Motor neuron (in vitro differentiated cells): ENCODE measurements at places on chromosomes 5 and 9. TPM values are rescaled to one million over a fixed set of nuclear protein-coding genes. Genes with fewer than 3 reads are reported as not detected.

- ATAC-seq = no peak
Measured at GRCh38 chr9:117643288-117643654, 60.9 kb upstream of the TLR4 start.

The SH3TC2 gene
- 1.6 and 7.1 TPM in 2 replicates for total RNA-seq

GRCh38 chr9:127005770-127006314, 91.3 kb downstream of the RALGPS1 start:
- ATAC-seq = no peak

DNA sequence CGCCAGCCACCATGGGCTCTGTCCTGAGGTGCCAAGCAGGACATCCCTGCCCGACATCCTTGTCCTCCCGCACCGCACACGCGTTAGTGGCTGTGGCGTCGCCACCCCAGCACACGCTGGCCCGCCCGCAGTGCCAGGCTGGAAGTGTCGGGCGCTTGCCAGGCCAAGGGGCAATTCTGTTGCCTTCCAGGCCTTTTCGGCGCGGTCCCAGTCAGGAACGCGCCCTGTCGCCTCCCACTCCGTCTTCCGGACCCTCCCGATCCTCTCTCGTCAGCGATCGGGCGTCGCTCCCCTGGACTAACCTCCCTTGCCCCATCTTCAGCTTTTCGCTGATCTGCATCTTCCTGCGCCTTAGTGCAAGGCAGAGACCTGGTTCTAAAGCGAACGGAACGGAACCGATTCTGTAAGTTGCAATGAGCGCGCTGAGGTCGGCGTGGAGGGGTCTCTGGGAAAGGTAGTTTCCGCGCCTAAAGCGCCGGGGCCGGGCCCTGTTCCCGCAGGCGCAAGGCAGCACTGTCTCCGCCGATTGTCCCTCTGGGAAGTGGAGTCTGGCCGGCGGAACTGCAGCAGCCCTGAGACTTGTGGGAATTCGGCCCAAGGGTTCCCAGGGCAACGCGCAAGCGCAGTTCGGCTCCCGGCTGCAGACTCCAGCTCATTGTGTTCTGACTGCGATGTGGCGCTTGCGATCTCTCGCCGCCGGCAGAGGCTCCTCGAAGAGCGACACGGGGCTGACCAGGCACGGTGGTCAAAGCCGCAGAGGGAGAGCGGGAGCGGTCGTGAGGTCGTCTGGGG, at the start of gene ZNF454:
TSS of gene ZNF454 (plus strand) at position 630 of the 792 bp plus-strand sequence. CDS start 1,594 bp downstream, outside the sequence.
- peak; percentile 98 for ATAC-seq

The DMRT3 gene
- total RNA-seq = 0.41 and 0.64 TPM in 2 replicates

DNA sequence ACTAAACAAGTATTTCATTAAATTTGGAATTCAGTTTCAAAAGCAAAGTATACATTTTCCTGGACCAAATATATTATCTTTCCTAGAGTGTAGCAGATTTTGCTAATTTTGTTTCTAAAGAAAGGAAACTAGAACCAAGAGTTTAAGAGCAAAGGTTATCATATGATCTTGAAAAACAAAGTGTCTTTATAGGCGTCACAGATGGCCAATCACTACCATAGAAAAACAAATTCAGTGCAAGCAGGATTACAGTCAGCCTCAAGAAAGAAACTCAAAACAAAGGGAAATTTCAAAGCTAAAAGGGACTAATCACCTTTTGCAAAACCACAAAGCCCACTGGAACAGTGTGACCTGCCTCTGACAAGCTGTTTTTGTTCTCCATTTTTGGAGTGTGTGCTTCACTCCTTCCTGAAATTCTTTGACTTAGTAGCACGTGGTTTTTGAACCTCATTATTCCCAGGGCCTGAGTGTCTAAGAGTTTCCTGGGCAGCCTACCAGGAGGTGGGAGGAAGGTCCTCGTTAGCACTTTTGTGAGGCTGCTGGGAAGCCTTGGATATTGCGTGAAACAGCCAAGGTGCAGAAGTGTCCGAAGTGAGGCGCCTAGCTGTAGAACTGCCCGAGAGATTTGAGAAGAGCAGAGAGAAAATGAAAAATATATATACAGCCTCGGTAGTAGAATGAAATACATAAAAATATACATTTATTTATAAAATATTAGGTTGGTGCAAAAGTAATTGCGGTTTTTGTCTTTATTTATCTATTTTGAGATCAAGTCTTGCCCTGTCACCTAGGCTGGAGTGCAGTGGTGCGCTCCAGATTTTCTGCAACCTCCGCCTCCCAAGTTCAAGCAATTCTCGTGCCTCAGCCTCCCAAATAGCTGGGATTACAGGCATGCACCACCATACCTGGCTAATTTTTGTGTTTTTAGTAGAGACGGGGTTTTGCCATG, 246.1 kb downstream of the MARCHF11 start:
- ATAC-seq = no peak

The SLC45A2 gene
- 0.25 TPM in 1 of 2 replicates, not detected in the other for total RNA-seq

The SFXN1 gene
- total RNA-seq = 61.3 and 69.2 TPM in 2 replicates

GRCh38 chr5:175746851-175747250, 89.0 kb downstream of the HRH2 start:
- ATAC-seq = no peak

DNA sequence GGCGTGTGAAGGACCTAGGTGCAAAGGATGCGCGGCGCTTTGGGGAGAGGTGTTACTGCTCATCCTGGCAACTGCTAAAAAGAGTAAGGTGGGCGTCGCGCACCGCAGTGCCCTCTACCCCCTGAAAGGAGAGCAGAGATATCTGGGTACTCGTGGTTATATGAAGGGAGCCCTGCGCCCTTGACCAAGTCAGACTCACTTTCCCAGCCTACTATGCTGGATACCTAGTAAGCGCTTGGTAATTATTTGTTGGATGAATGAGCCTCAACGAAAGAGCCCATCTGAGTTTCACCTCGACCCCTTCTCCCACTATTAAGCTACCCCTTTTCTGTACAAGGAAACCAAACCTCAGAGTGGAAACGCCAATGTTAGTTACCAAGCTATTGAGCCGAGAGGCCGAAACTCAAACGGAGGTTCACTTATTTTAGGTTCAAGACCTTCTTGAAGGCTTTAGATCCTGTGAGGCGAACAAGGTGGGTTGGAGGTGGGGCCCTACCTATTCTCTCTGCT, 8.0 kb downstream of the LHX6 start:
- ATAC-seq = no peak

The MUSK gene
- 0.09 and 0.81 TPM in 2 replicates for total RNA-seq

- ATAC-seq = no peak
Measured at GRCh38 chr5:157166214-157167213, at the start of gene GARIN3. TSS of gene GARIN3 (minus strand) at chr5:157166264. CDS start at chr5:157166168, 96 bp downstream.
